ENCODE measurements at places on chromosomes 4 and X.

GRCh38 chr4:23455456-23456158 is 434.2 kb downstream of the PPARGC1A start:
- no peak overlapping the region for H3K27ac ChIP-seq
- H3K36me3 ChIP-seq: no peaks in the 10 kb centered on the region

DNA sequence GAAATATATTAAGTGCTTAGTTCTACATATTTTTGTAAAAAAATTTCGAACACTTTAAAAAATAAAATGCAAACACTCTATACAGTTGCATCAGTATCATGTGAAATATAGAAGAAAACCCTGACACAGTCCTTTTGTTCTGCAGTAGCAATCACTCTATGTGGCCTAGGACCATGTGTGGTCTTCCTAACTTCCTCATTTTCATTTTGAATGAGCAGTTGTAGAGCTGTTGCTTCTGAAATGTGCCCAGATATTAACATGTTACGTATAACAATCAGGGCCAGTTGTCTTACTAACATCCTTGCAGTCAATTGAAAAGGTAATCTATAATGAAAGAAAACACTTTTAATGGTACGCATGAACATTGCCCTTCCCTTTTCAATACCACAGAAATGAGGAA is 107.9 kb downstream of the ZNF827 start:
- no peaks in the 10 kb centered on the region for H3K27me3 ChIP-seq
- H3K4me1 ChIP-seq: no peaks in the 10 kb centered on the region
- H3K36me3 ChIP-seq: no peaks in the 10 kb centered on the region
- H3K27ac ChIP-seq: no peak overlapping the region

GRCh38 chr4:173317004-173317403 is 17.2 kb downstream of the HMGB2 start:
- no peak overlapping the region for H3K4me3 ChIP-seq
- DNase-seq: no peak
- peaks cover 5% of the 10 kb centered on the region for H3K4me1 ChIP-seq
- no peaks in the 10 kb centered on the region for H3K27me3 ChIP-seq
- H3K36me3 ChIP-seq: peaks cover 14% of the 10 kb centered on the region

GRCh38 chrX:10904220-10904619 is 206.9 kb upstream of the HCCS start:
- DNase-seq: no peak
- H3K36me3 ChIP-seq: no peaks in the 10 kb centered on the region
- peaks cover 3% of the 10 kb centered on the region for H3K4me1 ChIP-seq
- H3K4me3 ChIP-seq: no peak overlapping the region
- no peak overlapping the region for H3K27ac ChIP-seq

DNA sequence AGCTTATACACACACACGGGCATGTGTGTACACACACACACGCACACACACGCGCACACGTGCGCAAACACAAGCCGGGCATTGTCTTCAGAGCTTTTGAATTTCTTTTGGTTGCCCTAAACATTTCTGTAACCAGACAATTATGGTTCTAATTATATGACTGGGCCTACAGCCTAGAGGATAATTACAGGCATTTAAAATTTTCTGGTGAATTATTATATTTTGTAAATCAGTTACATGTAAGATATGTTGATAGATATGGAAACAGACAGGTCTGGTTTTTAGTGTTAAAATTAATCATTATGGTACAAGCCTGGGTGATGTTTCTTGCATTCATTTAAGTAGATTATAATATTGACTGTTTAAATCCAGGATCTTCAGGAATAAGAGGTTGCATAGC is 1120.5 kb downstream of the ADGRL3 start:
- no peak for DNase-seq
- no peaks in the 10 kb centered on the region for H3K36me3 ChIP-seq

- no peak overlapping the region for H3K27ac ChIP-seq
- no peak overlapping the region for H3K4me3 ChIP-seq
- H3K4me1 ChIP-seq: peaks cover 37% of the 10 kb centered on the region
These were observed 10.1 kb upstream of the RASL11B start for GRCh38 chr4:52852041-52852440.
